ENCODE measurements at places on chromosomes 12 and 14. TPM values are rescaled to one million over a fixed set of nuclear protein-coding genes. Genes with fewer than 3 reads are reported as not detected.

- DNase-seq: no peak
These were observed 36.0 kb downstream of the FBRSL1 start for GRCh38 chr12:132525833-132526455.

GRCh38 chr14:97724265-97724731 lies 927.1 kb downstream of the VRK1 start:
- DNase-seq: no peak

- no peak for DNase-seq
These were observed 3.3 kb downstream of the MTA1 start for GRCh38 chr14:105422695-105423487.

- no peak for DNase-seq
These were observed 87.0 kb downstream of the FRMD6 start for GRCh38 chr14:51738754-51739153.

DNA sequence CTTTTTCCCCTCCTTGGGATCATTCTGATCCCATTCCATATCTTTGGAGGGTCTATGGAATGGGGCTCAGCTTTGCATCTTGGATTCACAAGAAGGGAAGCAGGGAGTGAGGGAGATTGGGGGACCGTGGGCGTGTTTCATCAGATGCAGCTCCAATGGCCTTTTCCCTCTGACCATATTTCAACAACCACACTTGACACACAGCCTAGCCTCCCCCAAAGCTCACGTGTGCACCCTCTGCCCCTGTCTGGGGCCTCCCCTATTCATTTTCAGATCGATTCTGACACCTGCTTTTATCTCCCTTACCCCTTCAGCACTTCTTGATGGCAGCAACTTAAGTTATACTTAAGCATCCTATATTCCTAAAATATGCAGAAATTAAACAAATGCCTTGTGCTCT lies 126.6 kb downstream of the CHST11 start:
- DNase-seq: no peak

GRCh38 chr14:54350203-54350602 lies 46.6 kb upstream of the CDKN3 start:
- DNase-seq: no peak

DNA sequence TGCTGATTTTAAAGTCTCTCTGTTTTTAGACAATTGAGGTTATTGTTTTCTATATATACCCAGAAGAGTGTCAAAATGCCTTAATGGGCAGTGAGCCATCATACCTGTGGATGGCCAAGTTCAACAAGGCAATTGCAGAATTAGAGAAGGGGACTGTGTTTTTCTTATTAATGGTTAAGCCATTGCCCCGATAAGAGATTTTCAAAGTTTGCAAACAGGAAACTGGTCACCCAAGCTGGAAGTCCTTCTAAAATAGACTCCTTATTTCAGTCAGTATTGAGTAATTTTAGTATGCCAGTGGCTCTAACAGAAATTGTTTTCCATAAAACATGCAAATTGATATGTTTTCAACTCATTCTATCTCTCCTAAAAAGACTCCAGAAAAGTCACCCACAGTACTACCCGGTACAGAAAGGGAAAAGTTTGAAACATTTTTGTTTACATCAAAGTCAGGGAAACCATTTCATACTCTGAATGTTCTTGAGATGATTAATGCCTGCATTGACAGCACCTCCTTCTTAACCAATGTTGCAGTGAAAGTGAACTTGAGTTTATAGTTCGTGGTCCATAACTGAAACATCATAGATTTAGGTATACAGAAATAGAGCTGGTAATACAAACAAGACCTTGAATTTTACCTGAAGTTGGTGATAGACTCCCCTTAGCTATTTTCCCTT lies 191.1 kb downstream of the TMX1 start:
- no peak for DNase-seq

DNA sequence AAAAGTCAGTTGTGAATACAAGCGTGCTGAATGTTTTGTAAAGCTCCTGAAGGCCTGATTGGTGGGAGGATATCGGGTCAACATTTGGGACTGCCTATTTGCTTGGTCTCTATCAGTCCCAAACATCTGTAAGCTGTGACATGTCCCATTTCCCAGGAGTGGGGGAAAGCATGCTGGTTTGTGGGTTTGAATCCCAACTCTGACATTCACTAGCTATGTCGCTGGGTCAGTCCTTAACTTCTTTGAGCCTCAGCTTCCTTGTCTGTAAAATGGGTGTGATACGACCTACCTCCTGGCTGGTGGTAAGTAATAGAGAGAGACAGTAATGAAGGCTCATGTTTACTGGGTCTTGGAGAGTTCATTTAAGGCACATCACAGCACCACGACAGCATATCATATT lies 136.7 kb downstream of the CHST11 start:
- DNase-seq: no peak

DNA sequence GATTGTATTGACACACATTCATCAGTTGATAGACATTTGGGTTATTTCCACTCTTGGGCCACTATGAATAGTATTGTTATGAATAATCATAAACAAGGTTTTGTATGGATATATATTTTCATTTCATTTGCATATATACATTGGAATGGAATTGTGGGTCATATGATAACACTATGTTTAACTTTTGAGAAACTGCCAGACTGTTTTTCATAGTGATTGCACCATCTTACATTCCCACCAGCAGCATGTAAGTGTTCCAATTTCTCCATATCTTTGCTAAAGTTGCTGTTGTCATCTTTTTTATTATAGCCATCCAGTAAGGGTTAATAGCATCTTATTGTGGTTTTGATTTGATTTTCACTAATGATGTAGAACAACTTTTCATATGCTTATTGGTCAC lies 198.5 kb upstream of the PPFIA2 start:
- DNase-seq: no peak

GRCh38 chr12:108709697-108710096 lies 21.6 kb downstream of the CORO1C start:
- no peak for DNase-seq

DNA sequence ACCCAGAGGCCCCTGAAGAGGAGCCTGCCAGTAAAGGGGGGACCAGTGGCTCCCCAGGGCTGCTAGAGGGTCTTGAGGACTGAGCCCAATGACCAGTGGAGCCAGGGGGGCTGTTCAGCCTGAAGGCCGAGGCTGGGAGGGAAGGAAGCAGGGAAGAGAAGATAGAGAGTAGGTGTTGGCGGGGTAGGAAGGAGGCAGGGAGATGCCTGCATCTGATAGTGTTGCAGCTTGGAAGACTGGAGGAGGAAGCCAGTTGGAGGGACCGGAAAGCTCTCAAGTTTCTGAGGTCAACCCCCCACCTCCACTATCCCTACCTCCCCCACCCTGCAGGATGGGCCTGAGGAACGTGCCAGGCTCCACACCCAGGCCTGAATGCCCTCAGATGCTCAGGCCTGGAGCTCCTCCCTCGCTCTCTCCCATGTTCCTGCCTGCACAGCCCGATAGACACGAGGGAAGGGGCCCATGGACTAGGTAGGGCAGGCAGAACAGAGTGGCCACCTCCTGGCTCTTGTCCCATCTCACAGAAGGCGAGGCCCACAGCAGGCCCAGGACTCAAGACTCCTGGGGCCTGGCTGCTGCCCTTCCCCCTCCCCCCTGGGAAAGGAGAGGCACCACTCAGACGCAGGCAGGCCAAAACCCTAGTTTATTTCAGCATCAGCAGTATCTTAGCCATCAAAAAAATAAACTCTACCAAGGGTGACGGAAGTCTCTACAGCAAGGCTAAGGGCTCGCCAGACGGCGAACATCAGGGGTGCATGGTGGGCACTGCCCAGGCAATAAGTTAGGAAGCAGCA lies 3.4 kb downstream of the CKB start:
- no peak for DNase-seq

GRCh38 chr12:114447274-114447716 lies 41.4 kb upstream of the TBX5 start:
- DNase-seq: no peak

DNA sequence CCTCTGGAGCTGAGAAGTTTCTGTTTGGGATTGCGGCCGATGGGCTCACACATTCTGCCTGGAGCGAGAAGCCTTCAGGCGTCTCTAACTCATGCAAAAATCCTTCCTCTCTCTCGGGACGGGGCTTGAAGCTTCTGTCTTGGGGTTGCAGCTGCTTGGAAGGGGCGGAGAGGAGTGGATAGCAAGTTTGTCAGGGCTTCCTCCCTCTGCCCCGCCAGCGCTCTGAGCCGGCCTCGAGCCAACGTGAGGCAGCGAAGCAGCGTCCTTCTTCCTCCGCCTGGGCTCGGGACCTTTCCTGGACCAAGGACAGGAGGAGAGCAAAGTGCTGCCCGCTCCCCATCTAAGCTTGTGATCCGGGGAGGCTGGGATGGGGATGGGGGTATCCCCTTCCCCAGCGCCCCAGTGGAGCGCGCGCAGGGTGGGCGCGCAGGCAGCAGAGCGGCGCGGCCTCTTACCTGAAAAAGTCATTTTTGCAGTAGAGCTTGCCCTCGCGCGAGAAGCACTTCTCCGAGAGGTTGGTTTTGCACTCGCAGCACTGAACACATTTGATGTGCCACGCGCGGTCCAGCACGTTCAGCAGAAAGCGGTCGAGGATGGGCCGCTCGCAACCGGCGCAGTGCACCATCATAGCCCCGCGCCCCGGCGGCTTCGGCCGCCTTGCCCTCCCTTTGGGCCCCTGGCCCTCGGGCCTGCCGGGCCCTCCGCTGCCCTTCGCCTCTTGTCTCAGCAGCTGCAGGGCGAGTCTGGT lies 626 bp downstream of the LHX5 start:
- DNase-seq: no peak

- no peak for DNase-seq
These were observed 1068.6 kb downstream of the BCL11B start for GRCh38 chr14:98203421-98203820.

DNA sequence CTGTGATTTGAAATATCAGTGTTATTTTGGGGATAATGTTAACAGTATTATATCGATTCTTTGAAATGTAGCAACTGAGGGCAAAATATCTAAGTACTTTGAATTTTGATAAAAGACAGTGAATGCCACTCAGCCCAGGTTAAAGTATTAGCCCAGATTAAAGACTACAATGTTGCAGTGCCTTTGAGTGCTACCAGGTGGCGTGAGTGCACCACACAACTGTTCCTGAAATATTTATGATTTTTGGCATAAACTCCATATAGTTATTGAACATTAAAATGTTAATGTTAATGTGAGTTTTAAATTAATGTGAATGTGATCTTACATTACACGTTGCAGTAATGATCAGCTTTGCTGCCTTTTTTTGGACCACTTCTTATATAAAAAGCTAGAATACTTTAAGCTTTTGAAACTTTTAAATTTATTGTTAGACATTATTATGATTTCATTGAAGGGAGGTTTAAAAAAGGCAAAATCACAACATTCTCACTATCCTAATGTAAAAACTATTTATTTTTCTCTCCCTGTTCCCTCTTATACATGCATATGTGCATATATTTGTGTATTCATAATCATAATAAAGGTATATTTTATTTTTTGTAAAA lies 22.5 kb downstream of the MRPS35 start:
- no peak for DNase-seq

GRCh38 chr12:131132118-131132892 lies 178.6 kb downstream of the ADGRD1 start:
- DNase-seq: peak; percentile 71

GRCh38 chr12:59999291-59999690 lies 403.5 kb downstream of the SLC16A7 start:
- DNase-seq: no peak

GRCh38 chr14:29955087-29955486 lies 27.4 kb upstream of the PRKD1 start:
- no peak for DNase-seq

GRCh38 chr12:130945786-130946492 lies 7.8 kb upstream of the ADGRD1 start:
- no peak for DNase-seq

DNA sequence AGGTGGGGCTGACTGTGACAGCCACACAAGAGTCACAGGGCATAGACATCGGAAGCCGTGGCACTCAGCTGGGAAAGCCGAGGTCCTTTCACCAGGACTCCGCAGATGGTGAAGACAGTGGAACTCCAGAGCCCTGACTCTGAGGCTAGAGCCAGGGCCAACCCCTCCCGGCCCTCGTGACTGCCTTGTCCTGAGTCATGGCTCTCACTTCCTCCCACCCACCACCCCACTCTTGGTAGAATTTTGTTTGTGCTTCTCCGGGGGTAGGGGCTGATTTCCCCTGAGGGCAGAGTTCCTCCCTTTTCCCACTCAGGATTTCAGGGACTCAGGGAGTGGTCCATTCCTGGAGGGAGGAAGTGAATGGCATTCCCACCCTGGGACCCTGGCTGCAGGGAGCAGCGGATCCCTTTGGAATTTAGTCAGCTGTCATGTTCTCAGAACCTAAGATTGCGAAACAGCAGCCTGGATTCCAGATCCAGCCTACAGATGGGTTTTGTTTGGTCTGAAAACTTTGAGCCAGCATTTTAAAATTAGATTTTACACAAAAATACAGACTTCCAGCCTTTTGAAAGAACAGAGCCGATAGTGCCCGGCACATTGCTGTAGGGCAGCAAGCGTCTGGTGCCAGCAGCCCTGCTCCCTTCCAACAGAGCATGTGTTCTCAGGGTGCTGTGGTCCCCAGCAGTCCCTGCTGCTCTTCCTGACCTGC lies 50.7 kb downstream of the TPCN1 start:
- DNase-seq: no peak

DNA sequence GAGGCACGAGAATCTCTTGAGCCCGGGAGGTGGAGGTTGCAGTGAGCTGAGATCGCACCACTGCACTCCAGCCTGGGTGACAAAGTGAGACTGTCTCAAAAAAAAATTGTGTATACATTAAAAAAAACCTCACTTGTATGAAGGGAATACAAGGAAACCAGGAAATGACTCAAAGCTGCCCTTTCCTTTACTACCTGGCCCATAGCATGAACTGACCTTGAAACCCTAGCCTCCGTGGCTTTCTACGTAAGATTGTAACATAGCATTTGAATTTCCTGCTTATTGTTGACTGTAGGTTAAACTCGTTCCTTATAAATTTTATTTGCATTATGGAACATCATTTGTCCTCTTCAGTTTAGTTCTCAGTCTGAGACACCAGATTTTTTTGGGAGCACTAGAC lies 9.1 kb upstream of the DDX47 start:
- no peak for DNase-seq

GRCh38 chr12:51897181-51897580 lies 9.3 kb downstream of the ANKRD33 start:
- no peak for DNase-seq

GRCh38 chr14:86639146-86639545 lies 1109.2 kb downstream of the FLRT2 start:
- no peak for DNase-seq

DNA sequence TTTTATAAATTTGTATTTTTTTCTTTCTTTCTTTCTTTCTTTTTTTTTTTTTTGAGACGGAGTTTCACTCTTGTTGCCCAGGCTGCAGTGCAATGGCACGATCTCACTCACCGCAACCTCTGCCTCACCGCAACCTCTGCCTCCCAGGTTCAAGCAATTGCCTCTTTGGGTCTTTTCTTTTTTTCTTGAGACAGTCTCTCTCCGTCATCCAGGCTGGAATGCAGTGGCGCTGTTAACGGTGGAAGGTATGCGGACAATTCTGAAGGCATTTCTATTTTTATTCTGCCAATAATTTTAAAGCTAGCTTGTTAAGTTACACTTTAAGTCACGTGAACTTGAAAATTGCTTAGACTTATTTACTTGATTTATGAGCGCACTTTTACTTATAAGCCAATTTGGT lies 8.8 kb upstream of the PHC1 start:
- DNase-seq: no peak

The BDKRB1 gene
- 0.38 TPM for polyA plus RNA-seq

The KERA gene
- not detected for polyA plus RNA-seq

The CEP128 gene
- polyA plus RNA-seq: 7.8 TPM

The CEBPE gene
- not detected for polyA plus RNA-seq

The ADAMTS20 gene
- 0.71 TPM for polyA plus RNA-seq

The DLK1 gene
- polyA plus RNA-seq: 5.8 TPM

The SUOX gene
- 57.7 TPM for polyA plus RNA-seq

The WSCD2 gene
- 7.6 TPM for polyA plus RNA-seq

The LDHB gene
- polyA plus RNA-seq: 1,222 TPM

The REM2 gene
- 1.9 TPM for polyA plus RNA-seq

The GPR137C gene
- polyA plus RNA-seq: 11.5 TPM

The BTBD6 gene
- polyA plus RNA-seq: 43.7 TPM

The OTX2 gene
- not detected for polyA plus RNA-seq

The COCH gene
- 2.5 TPM for polyA plus RNA-seq

Measured in left renal cortex interstitium (tissue), 4 donors.